Glutamatergic neuron (in vitro differentiated cells): ENCODE measurements at places on chromosomes 6 and 20.

- no peaks in the 10 kb centered on the region for H3K36me3 ChIP-seq
- H3K4me1 ChIP-seq = peaks cover 30% of the 10 kb centered on the region
- peaks cover 13% of the 10 kb centered on the region for H3K27me3 ChIP-seq
- peak overlapping the region; percentile 99 for H3K27ac ChIP-seq
These were observed 801 bp downstream of the TBPL1 start for GRCh38 chr6:133953634-133954415.

DNA sequence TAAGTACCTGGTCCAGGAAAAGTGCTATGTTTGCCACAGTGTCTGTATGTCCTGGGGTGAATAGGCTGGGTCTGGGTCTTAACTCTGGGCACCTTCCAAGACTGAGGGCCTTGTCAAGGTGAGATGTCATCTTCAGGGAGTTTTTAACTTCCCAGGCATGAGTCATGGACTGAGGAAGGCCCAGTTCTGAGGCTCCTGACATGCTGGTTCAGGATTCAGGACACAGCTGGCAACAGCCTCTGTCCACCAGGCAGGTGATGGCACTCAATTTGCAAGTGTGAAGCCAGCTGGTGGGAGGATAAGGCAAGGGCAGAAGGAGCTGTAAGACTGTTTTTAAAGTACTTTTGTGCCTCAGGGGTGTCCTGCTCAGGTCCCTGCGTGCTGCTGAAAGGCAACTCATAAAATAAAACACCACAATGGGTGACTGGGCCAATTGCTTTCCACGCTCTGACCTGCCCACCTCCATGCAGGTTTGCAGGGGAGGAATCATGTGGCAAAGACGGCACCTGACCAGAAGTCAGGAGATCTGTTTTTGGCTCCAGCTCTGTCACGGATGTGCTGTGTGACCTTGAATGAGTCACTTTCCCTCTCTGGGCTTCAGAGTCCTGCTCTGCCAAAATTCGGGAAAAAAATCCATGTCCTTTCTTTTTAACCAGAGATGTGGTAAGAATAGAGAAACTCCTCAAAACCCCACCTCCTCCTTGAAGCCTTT lies 4.9 kb upstream of the PACSIN1 start:
- H3K36me3 ChIP-seq = no peaks in the 10 kb centered on the region
- DNase-seq = no peak
- peaks cover 8% of the 10 kb centered on the region for H3K27me3 ChIP-seq
- H3K27ac ChIP-seq = no peak overlapping the region
- H3K4me3 ChIP-seq = no peak overlapping the region

DNA sequence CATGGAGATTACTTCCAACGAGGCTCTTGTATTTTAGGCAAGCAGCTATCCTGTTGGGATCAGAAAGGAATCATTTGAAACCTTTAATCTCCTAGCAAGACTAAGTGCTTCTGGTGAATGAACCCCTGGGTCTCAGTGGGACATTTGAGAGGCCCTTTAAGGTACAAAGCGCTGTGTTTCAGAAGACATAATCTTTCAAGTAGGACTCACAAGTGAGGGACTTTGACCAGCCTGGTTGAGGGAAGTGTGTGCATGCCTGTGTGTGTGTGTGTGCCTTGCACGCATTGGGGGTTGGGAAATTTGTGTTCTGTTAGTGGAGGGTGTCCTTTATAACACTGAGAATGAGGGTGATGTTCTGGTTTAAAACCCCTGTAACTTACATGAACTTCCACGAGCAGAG lies 64.4 kb upstream of the KCNG1 start:
- no peak overlapping the region for H3K4me3 ChIP-seq
- no peaks in the 10 kb centered on the region for H3K36me3 ChIP-seq
- no peak for DNase-seq
- H3K27me3 ChIP-seq = peaks cover 3% of the 10 kb centered on the region
- no peak overlapping the region for H3K27ac ChIP-seq

- peaks cover 9% of the 10 kb centered on the region for H3K4me1 ChIP-seq
- no peak overlapping the region for H3K4me3 ChIP-seq
- H3K27me3 ChIP-seq = peaks cover 1% of the 10 kb centered on the region
- H3K36me3 ChIP-seq = no peaks in the 10 kb centered on the region
- no peak overlapping the region for H3K27ac ChIP-seq
These were observed 12.5 kb upstream of the TMEM30A start for GRCh38 chr6:75296811-75297779.

GRCh38 chr6:112173221-112173804 lies 81.1 kb downstream of the LAMA4 start:
- no peaks in the 10 kb centered on the region for H3K4me1 ChIP-seq
- peaks cover 2% of the 10 kb centered on the region for H3K27me3 ChIP-seq
- H3K4me3 ChIP-seq = no peak overlapping the region
- H3K27ac ChIP-seq = no peak overlapping the region
- DNase-seq = no peak

DNA sequence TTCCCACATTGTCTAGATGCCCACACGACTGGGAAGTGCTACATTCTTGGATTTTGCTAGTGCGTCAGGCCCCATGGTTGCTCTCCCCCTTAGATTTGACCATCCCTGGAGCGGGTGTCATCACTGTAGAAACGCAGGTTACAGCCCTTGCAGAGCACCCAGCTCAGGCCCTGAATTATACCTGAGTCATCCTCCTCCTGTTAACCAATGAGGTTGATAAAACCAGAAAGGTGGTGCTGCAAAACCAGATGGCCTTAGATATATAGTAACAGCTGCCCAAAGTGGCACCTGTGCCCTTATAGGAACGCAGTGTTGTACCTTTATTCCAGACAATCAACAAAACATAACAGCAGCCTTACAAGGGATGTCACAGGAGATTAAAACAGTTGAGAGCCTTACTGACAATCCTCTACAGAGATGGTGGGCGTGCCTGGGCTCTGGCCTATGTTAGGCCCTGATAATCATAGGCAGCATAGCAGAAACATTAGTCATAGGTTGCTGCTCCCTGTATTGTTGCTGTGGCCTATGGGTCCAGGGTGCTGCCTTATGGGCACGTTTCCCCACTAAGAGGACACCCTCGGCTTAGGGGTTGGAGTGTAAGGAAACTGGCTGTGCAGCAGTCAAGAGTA lies 33.6 kb upstream of the HSF2 start:
- no peak overlapping the region for H3K27ac ChIP-seq
- no peak overlapping the region for H3K4me3 ChIP-seq
- no peaks in the 10 kb centered on the region for H3K36me3 ChIP-seq
- H3K4me1 ChIP-seq = peaks cover under 1% of the 10 kb centered on the region
- DNase-seq = no peak
- no peaks in the 10 kb centered on the region for H3K27me3 ChIP-seq

- DNase-seq = no peak
- H3K4me3 ChIP-seq = no peak overlapping the region
- H3K4me1 ChIP-seq = peaks cover 12% of the 10 kb centered on the region
- peaks cover 1% of the 10 kb centered on the region for H3K27me3 ChIP-seq
- H3K27ac ChIP-seq = no peak overlapping the region
These were observed 1075.1 kb upstream of the EPHA7 start for GRCh38 chr6:94494500-94494899.

DNA sequence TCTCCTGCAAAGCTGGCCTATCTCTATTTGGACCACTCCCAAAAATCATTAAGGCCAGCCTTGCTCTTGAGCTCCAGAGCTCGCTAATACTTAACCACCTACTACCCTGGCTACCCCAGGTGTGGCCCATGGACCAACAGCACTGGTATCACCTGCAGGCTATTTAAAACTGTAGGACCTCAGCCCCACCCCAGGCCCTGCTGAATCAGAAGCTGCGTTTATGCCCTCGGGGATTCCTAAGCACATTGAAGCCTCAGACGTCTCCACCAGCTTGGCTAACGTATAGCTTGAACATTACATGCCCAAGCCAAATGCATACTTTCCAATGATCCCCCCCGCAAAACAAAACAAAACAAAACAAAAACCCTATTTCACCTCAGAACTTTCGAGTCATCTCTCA lies 19.7 kb upstream of the SPAG4 start:
- H3K4me1 ChIP-seq = peaks cover 4% of the 10 kb centered on the region
- H3K27ac ChIP-seq = no peak overlapping the region
- H3K27me3 ChIP-seq = peaks cover 2% of the 10 kb centered on the region
- H3K4me3 ChIP-seq = no peak overlapping the region
- DNase-seq = no peak

- no peaks in the 10 kb centered on the region for H3K27me3 ChIP-seq
- H3K4me1 ChIP-seq = no peaks in the 10 kb centered on the region
- H3K4me3 ChIP-seq = no peak overlapping the region
- no peak for DNase-seq
- no peak overlapping the region for H3K27ac ChIP-seq
These were observed 52.7 kb upstream of the MYB start for GRCh38 chr6:135128268-135128914.

DNA sequence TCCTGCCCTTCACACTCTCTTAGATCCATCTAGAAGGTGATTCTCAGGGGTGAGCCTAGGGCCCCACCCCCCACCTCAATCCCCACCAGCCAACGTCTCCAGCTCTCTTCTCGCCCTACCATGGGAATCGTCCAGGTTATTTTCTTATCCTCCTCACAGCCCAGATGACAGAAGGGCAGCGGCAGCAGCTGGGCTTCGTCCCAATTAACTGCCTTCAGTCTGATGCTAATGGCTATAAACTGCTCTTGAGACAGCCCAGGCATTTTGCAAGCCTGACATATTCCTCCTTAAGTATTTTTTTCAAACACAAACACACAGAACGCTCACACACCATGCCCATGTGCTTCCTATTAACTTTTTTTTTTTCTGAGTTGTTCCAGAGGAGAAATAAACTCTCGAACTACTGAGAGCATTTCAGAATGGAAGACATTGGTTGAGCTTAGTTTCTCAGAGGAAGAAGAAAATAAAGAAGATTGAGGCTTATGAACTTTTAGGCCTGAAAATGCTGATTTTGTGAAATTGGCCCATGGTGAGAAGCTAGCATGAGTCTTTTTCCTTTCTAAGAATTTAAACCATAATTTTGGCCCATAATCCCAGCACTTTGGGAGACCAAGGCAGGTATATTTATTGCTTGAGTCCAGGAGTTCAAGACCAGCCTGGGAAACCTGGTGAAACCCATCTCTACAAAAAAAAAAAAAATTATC lies 124.6 kb downstream of the EYA2 start:
- H3K27ac ChIP-seq = peak overlapping the region; percentile 56
- H3K4me3 ChIP-seq = peak overlapping the region; percentile 7
- H3K27me3 ChIP-seq = peaks cover 3% of the 10 kb centered on the region
- peaks cover 30% of the 10 kb centered on the region for H3K4me1 ChIP-seq

DNA sequence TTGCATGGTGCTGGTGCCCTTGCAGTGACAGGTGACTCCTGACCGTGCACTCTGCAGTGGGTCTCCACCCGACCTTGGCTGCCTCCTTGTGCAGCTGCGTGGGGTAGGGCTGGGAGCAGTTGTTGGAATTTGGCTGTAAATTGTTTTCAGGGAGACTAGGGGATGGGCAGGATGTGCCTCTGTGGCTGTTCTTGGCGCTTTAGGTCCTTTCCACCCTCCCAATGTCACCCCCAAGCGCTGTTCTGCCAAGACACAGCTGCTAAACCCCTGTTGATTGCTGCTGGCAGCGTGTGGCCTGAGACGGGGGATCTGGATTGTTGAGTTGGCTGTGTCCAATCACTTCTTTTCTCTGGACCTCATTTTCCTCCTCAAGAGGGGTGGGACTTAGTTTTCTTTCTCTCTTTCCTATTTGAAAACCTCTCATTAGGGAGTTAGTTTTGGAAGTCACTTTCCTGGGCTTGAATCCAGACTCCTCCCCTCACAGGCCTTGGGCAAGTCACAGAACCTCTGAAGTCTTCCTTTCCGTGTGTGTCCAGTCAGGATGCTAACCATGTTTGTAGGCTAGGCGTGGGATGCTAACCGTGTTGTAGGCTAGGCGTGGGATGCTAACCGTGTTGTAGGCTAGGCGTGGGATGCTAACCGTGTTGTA lies 8.5 kb downstream of the IGF2R start:
- no peak overlapping the region for H3K4me3 ChIP-seq
- H3K36me3 ChIP-seq = no peaks in the 10 kb centered on the region
- no peak for DNase-seq
- H3K27ac ChIP-seq = no peak overlapping the region
- peaks cover 2% of the 10 kb centered on the region for H3K27me3 ChIP-seq

GRCh38 chr6:162671580-162672165 lies 55.9 kb downstream of the PRKN start:
- H3K27me3 ChIP-seq = no peaks in the 10 kb centered on the region
- no peak overlapping the region for H3K4me3 ChIP-seq

- no peak overlapping the region for H3K4me3 ChIP-seq
- H3K27me3 ChIP-seq = no peaks in the 10 kb centered on the region
- no peak overlapping the region for H3K27ac ChIP-seq
- peaks cover 8% of the 10 kb centered on the region for H3K4me1 ChIP-seq
- DNase-seq = no peak
- no peaks in the 10 kb centered on the region for H3K36me3 ChIP-seq
These were observed 63.1 kb downstream of the CDS2 start for GRCh38 chr20:5189917-5190316.

DNA sequence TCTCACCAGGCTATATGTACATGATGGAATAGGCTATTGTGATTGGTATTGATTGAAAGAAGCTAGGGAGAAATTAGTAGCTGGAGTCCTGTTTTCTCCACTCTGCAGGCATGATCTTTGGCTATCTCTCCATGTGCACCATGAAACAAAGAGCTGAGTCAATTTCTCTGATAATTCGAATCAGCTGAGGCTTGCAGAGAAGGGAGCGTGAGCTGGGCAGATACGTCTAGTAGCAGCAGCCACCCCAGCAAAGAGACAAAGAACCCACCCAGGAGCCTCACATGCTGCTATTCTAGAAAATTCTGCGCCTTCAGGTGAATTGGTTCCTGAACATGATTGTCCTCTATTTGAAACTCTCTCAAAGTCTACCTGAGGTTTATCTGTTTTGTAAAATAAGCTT lies 6.9 kb upstream of the SGK1 start:
- H3K27me3 ChIP-seq = peaks cover 4% of the 10 kb centered on the region
- no peaks in the 10 kb centered on the region for H3K36me3 ChIP-seq
- DNase-seq = no peak
- peaks cover 9% of the 10 kb centered on the region for H3K4me1 ChIP-seq
- no peak overlapping the region for H3K27ac ChIP-seq

GRCh38 chr20:35992713-35993335 lies 24.4 kb downstream of the CNBD2 start:
- H3K27ac ChIP-seq = no peak overlapping the region
- DNase-seq = peak; percentile 34
- no peak overlapping the region for H3K4me3 ChIP-seq
- peaks cover 7% of the 10 kb centered on the region for H3K27me3 ChIP-seq
- H3K36me3 ChIP-seq = no peaks in the 10 kb centered on the region
- peaks cover 11% of the 10 kb centered on the region for H3K4me1 ChIP-seq

DNA sequence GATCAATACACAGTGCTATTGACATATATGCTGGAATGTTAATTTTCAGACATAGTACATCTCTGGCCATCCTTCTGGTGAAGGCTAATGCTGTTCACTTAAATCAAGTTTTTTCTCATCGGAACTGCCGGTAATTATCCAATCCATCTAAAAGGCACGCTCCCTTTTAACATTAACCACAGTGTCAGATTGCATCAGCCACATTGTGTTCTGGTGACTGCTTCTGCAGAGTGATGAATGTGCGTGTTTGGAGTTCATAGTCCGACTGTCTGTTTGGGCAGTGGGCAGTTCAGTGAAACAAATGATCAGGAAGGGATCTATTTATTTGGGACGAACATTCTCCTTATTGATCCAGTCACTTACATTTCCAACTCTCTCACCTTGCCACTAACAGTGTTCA lies 49.5 kb downstream of the SOBP start:
- peaks cover 6% of the 10 kb centered on the region for H3K36me3 ChIP-seq
- H3K4me1 ChIP-seq = peaks cover 32% of the 10 kb centered on the region
- peaks cover 2% of the 10 kb centered on the region for H3K27me3 ChIP-seq
- DNase-seq = no peak
- H3K27ac ChIP-seq = peak overlapping the region; percentile 52
